Fibroblast of villous mesenchyme (primary cell): ENCODE measurements at places on chromosomes 1 and 21. TPM values are rescaled to one million over a fixed set of nuclear protein-coding genes. Genes with fewer than 3 reads are reported as not detected.

GRCh38 chr1:245906207-245906606 lies 600.9 kb downstream of the SMYD3 start:
- no peak for DNase-seq

- no peak for DNase-seq
Observed at GRCh38 chr1:58585166-58585565, 8.1 kb upstream of the TACSTD2 start.

MYBPH gene
- total RNA-seq: 0.32 and 0.43 TPM in 2 replicates

DNA sequence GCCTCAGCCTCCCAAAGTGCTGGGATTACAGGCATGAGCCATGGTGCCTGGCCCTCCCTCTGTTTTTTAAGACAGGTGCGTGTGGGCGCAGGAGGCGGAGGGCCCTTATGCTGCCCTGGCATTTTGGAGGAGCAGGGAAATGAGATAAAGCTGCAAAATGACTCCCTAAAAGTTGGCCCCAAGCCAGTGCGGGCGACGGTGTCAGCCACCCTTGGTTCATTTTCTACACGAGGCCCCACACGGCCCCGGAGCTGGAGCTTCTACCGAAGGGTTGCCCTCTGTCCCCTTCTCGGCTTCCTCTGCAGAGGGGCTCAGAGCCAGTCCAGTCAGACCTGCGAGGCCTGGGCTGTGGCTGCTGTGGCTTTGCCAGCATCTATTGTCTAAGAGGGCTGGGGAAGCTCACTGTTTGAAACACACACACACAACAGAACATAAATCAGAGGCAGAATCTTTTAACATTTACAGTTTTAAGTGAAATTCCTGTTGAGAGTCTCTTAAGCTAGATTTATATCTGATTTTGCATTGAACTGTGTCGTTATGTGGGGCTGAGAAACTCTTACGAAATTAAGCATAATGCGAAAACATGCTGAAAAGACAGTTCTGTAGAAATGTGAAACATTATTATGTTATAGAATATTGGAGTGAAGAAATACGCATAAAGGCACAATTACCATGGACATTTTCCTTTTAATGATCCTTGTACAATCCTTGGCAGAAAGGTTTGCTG lies 255.9 kb downstream of the CAMTA1 start:
- no peak for DNase-seq
